ENCODE measurements at places on chromosomes 11 and 22.

GRCh38 chr11:117374316-117375055 lies 46.8 kb downstream of the CEP164 start:
- no peak for DNase-seq

DNA sequence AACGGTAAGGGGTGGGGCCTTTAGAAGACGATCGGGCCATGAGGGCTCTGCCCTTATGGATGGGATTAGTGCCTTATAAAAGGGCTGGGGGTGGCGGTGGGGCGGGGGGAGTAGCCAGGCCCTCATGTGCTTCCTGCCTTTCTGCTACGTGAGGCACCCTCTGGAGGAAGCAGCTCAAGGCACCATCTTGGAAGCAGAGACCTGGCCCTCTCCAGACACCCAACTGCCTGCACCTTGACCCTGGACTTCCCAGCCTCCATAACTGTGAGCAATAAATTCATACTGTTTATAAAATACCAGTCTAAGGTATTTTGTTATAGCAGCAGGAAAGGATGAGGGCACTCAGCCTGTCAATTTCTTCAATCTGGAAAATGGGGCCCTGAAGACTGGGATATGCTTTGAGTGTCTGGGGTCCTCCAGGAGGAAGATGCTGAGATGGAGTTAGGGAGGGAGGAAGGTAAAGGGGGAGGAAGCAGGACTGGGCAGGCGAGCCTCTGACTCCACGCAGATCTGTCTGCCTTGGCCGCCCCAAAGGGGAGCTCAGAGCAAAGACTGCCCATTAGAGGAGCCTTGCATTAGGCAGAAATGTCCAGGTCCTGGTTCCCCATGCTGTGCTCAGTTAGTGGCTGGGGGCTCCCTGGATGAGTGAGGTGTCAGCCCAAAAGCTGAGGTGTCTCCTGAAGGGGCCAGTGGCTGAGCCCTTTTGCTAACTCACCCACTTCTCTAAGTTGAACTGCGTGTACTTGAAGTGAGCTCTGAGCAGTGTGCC lies 5.3 kb downstream of the CABP2 start:
- no peak for DNase-seq

DNA sequence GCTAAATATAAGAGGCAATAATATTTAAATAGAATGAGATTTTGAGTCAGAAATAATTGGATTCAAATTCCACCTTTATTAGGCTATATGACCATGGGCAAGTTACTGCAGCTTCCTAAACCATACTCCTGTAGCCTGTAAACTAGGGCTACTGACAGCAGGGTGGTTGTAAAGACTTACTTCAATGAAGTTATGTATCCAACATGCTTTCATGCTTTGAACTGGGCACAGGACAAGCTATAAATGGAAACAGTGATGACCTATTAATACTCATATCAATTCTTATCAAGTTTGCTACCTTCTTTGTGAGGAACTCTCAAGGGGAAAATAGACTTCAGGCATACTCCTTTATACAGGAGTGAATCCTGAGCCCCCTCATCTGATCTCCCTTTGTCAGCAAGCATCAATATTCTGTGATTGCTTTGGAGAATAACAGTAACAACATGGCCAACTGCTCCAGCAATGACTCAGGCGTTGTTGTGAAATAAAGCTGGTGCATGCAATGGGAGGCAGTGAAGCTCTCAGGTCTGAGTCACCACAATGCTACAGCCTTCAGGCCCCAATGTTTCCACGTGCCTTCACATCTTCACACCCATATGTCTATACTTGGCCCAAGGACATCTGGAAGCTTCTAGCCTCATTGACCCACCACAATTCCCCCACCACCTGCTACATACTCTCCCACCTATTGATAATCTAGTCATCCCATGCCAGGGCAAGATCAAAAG lies 102.5 kb downstream of the KCNA4 start:
- no peak for DNase-seq

DNA sequence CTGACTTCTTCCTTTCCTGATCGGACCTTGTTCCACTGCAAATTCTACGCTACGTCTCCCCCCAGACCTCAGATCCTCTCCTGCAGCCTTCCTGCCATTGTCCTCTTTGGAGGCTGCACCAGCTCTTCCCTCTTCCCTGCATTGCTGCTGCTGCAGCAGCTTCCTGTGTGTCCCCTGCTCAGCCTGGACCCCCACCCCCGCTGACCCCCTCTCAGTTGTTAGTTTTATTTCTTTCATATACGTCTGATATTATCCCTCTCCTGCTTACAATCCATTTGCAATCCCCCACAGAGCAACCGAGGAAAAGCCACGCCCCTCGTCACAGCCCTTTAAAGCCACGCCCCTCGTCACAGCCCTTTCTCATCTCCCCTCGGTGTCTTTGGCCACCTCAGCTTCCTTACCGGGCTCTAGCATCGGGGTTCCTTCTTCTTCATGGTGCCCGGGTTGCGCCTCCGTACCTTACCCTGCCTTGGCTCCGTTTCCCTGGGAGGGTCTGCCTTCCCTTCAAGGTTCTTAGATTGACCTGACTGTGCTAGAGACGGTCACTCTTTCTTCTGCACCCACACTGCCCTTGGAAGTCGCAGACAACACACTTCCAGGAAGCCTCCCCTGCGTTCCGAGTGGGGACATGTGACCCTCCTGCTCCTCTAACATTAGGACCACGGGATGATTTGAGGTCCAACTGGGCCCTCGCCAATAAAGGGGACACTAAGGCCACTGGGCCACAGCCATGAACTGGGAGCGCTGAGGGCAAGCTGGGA lies 4.8 kb downstream of the MRGPRG start:
- DNase-seq = no peak

- DNase-seq = no peak
These were observed 35.7 kb downstream of the CELSR1 start for GRCh38 chr22:46501701-46502100.

DNA sequence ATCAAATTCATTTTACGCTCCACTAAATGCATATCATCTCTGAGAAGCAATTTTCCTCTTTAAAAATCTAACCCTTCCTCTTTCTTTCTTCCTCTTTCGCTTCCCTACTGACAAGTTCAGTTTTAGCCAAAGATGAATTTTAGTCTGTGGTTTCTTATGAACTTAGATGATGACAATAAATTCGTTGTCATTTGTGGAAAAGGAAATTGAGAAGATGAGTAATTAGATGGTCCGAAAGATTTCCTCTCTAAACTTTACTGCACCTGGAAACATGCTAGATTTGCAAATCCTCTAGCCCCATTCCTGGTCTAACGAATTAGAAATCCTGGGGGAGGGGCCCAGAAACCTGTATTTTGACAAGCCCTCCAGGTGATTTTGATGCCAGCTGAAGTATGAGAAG lies 855.4 kb upstream of the CHORDC1 start:
- DNase-seq = no peak

DNA sequence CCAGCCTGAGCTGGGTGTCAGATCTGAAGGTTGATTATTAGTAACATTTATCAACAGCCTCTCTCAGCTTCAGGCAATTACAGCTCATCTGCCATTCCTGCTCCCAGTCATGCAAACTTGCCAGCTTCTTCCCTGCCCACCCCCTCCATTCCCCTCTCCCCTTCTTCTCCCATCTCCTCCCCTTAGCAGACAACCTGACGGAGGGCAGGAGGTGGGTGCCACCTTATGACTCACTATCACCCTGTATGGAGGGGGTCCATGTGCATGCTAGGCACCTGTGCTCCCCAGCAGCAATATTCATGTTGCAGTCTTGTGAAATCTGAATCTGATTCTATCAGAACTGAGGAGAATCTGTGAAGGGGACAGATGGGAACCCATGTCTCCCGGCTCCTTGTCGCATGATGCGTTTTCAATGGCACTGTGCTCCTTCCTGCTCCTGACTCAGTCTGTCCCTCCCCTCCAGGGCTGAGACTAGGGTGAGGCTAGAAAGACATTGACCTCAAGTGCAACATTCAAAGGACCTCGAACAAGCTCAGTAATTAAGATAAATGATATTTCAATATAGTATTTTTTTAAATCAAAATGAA lies 46.3 kb upstream of the TUB start:
- no peak for DNase-seq

DNA sequence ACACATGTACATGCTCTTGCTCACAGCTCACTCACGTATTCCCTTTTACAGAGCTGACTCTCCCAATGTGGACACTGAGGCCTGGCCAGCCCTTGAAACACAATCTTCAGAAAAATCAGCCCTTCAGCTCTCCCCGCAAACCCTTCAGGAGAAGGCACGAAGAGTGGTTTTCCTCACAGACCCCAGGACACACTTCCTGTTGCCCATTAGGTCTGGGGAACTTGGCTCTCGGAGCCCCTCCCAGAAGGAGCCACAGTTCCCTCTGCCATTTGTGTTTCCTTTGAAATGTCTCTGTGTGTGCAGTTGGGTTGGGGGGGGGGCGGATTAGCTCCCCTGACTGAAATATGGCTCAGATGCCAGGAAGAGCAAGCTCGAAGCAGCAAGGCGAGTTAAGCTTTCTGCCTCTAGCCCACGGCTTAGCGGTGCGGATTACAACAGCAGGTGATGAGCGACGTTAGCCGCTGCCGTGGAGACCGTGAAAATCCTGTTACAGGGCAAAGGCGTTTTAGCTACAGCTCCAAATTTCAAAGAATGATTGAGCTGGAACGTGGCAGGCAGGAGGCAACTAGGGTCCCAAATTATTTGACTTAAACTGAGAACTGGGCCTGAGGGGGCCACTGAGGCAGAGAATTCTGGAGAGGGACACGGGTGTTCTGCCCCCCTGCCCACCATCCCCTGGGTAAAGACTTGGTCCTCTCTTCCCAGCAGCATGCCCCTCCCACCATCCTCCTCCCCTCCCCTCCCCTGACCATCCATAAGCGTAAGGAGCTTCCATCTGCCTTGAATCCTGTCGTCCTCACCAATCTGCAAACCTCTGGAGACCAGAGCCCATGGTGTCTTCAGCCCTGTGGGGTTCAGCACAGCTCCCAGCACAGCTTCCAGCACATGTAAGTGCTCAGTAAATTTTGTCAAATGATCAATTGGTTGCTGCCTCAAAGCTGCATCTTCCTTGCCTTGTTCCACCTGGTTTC lies 598.6 kb downstream of the BUD13 start:
- DNase-seq = no peak

- DNase-seq = no peak
These were observed 27.1 kb upstream of the GAB2 start for GRCh38 chr11:78444726-78445125.
